T-helper 1 cell (primary cell): ENCODE measurements at places on chromosomes 5 and 9.

DNA sequence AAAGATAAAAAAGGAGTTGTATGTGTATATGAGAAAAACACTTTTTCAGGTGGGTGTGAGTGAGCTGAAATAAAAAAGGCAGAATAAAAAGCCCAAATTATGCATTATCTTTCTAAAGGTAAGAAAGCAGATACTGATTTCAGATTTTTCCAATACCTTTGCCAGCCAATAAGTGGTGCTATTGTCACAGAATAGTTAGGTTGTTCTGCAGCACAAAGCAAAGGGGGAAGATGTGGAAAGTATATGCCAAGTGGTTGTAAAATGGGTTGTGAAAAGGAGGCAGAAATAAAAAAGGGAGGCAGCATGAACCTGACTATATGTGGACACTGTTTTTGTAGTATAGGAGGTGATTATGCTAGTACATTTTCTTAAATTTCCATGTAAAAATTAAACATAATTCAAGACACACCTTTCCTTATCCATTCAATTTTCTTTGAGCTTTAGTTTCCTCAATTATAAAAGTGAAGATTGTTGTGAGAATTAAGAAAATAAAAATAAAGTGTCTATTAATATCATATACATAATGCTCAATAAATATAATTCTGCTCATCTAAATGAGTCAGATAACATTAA, 106.7 kb downstream of the SMIM15 start:
- DNase-seq: no peak

GRCh38 chr9:132681561-132681960, 11.3 kb downstream of the GTF3C4 start:
- no peak for DNase-seq

DNA sequence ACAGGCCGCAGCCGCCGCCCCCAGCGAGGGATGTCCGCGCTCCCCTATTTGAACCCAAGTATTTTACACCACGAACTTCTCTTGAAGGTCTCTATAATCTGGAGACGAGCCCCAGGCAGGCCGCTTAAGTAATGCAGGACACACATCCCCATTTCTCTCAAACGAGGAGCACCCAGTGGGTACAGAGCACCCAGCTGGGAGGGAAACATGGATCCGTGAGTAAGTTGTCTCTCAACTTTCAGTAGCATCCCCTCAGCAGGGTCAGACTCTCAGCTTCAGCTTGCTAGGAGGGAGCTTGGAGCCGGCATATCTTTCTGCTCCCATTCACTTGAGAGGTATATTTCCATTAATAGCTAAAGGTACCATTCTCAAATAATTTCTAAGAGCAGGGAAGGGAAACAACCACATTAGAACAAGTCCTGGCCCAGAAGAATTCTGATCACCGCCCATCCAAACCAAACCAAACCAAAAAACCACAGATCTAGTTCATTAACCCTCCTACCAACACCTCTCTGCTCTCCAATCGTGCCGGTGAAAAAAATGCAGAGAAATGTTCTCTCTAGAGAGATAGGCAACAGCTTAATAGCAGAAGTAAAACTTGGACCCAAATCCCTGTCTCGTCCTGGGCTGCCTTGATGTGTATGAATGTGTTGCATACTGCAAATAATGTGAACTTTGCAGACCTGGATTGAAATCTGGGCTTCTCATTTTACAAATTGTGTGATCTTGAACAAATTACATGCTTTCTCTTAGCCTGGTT, 910 bp downstream of the TDRD7 start:
- no peak for DNase-seq

DNA sequence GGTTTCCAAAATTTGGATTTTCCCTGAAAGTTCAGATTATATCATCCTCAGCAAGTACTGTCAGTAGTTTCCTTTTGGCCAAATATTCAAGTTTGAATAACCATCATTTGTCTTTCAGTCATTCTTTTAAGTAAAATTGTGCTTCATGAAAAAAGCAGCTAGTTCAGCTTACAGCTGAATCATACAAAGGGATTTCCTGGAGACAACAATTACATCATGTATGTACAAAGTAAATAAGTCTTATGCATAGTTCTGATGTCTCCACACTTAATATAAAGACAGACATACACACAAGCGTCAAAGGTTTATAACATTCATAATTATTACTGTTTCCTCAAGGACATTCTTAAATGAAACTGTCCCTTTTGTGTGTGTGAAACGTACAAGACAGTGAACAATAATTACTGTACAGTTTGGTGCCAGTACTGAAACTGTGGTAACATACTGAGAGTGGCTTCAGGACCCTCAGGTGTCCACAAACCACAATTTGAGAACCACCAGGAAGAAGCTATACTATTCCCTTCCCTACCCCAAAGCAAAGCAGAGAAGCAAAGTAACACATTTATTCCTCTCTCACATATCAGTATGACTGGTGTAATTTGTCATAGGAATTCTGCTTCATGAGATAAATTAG, 746.6 kb downstream of the TAF11L14 start:
- DNase-seq: no peak

DNA sequence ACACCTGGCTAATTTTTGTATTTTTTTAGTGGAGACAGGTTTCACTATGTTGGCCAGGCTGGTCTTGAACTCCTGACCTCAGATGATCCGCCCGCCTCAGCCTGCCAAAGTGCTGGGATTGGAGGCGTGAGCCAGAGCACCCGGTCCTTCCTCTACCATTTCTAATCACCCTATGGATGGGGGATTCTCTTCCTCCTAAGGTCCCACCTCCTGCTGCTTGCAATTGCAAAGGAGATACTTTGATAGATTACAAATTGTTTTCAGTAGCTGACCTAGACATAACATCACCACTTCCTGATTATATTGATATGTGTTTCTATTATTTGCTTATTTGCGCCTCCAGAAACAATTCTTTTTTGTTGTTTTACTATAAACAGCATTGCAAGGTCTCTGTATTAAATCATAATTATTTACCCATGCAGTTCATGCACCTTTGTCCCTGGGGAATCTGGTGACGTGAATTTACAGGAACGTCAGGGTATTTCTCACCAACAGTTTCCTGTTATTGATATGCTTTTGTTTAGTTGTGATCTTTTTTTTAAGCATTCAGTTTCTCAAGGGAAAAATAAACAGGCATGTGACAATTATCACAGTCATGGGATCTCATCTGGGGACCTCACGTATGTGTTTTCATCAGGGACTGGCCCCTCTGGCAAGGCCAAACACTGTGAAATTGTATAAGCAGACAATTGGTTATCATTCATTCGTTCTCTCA, 43.2 kb downstream of the ESM1 start:
- no peak for DNase-seq

DNA sequence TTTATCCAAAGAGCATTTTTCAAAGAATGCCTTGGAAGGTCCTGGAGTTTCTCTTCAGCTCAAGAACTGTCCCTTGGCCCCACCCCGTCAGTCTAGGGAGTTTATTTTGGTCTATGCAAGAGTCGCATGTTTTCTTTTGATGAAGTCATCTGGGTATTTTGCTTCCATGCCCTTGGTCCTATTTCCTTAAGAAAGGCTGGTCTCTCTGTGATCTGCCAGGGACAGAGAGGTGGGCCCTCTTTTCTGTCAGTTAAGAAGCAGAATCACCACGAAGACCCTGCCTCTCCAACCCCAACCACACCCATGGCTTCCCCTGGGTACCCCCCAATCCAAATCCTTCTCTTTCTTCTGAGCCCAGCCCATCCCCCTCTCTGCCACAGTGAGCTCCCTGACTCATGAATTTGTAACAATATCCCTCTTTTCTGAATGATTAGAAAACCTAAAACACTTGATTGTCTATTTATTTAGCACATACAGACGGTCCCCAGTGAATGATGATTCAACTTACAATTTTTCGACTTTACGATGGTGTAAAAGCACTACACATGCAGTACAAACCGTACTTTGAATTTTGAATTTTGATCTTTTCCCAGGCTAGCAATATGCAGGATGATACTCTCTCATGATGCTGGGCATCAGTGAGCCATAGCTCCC, 163.5 kb upstream of the ADRA1B start:
- no peak for DNase-seq

DNA sequence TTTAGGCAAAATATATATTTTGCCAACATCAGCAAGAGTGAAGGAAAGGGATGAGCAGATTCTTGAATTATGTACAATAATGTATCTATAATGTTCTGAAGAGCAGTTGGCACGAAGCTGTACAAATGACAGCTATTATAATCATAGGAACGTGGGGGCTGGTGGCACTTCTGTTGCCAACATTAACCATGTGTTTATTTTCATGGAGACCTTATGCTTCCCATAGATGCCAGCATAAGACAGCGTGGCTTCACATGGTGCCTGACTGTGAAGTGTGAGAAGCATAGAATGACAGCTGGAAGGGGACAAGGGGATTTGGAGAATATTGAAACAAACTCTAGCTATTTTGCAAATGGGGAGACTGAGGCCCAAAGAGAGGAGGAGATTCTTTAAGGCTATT, 52.6 kb upstream of the ATP10B start:
- DNase-seq: no peak

DNA sequence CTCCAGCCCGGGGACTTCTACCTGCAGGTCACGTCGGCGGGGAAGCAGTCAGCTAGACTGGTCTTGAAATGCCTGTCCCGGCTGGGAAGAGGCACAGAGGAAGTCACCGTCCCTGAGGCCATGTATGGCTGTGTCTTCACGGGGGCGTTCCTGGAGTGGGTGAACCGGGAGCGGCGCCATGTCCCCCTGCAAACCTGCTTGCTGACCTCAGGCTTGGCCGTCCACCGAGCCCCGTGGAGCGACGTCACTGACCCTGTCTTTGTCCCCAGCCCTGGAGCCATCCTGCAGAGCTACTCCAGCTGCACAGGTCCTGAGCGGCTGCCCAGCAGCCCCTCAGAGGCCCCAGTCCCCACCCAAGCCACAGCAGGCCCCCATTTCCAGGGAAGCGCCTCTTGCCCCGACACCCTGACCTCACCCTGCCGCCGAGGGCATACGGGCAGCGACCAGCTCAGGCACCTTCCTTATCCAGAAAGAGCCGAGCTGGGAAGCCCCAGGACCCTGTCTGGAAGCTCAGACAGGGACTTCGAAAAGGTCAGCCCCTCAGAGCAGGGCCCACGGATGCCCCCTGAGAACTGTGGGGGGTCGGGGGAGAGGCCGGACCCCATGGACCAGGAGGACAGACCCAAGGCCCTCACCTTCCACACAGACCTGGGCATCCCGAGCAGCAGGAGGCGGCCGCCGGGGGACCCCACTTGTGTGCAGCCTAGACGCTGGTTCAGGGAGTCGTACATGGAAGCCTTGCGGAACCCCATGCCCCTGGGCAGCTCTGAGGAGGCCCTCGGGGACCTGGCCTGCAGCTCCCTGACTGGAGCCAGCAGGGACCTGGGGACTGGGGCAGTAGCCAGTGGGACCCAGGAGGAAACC, 47.8 kb downstream of the PLEKHG4B start:
- DNase-seq: no peak

DNA sequence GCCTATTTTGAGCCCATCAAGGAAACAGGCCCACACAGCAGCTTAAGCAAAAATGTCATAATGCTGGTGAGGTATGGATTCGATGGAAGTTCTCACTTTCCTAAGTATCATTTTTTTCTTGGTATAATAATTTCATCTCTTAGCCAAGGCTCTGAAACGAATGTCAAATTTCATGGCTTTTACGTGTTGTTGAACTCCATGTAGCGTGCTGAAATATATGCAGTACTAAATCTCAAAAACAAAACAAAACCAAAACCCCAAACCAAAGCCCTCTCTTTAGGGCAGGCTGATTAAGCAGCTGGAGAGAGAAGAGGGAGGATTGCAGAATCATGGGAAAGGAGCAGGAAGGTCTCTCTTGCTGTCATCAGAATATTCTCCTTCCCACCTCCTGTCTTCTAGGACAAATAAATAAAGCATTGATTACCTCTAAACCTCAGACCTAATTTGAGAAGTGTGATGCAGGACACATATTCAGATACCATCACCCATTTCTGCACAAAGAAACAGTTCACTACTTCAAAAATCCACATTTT, 58.3 kb downstream of the TMEM174 start:
- no peak for DNase-seq

DNA sequence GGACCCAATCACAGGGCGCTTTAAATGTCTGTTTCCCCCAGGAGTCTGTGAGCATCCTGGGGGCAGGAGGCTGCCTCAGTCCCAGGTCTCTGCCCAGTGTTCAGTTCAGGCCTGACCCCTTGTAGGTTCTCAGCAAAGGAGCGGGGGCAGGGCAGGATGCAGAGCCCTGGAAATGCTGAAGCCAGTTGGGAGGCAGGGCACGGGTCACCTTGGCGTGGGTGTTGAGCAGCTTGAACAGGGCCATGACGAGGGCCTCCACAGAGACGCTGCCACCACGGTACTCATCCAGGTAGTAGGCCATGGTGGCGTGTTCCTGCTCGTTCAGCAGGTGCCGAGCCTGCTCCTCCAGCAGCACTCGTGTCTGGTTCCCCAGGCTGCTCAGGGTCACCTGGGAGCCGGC, 36.3 kb upstream of the AKNA start:
- no peak for DNase-seq

DNA sequence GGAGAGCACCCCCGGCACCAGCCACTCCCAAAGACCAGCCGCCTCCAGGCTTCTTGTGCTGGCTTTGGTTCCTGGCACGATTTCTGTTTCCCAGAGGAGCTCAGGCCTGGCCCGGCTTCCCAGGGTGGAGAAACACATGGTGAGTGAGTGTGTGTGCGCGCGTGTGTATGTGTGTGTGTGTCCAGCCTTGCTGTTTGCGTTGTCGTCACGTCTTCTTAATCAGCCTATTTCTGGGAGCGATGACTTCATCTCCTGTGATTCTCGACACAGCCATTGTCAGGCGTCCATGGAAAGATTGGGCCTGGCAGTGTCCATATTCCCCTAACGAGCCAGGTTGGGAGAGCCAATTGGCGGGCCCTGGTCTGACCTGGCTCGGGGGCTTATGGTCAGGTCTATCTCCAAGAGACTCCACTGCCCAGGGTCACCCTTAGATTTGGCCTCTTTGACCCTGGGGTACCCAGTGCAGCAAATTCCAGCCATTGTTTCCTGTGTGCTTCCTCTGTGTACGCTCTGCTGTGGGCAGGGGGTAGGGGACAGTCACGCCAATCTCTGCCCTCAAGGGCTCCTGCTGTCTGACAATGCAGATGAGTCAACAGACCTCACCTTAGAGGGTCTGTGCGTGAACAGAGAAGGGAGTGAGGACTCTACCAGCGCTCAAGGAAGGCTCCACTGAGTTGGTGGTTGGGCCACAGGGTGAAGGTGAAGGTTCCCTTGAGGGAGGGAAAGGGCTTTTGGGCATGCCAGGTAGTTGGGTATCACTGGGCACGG, 73.8 kb downstream of the DAB2IP start:
- no peak for DNase-seq

- no peak for DNase-seq
These were observed 69.7 kb downstream of the PIK3R1 start for GRCh38 chr5:68285075-68285840.

GRCh38 chr9:90808890-90809685, 7.5 kb downstream of the SYK start:
- DNase-seq: no peak

DNA sequence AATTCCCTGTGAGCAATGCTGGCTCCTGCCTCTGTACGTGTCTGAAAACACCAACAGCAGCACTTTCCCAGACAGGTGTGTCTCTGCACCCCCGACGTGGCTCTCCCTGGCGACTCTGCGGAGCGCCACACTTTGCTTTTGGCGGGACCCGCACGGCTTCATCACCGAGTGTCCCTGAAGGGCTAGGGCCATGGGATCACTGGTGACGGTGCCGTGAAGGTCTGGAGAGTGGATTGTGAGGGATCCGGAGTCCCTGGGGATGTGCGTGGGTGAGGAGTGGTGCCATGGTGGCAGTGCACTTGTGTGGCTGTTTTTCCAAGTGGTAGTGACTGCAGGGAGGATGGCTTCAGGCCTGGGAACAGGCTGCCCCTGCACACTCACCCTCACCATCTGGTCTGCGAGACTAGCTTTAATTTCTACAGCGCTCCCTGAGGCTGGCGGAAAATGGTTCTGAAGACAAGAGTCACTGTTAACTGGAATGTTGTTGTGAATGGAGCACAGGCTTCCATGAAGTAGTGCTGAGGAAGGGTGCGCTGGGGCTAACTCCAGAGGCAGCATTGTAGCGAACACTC, 3.2 kb downstream of the NKD2 start:
- DNase-seq: no peak
